ENCODE measurements at places on chromosomes 16 and 17.

GRCh38 chr17:20989991-20990855 is 52.6 kb downstream of the USP22 start:
- ATAC-seq, result no peak

DNA sequence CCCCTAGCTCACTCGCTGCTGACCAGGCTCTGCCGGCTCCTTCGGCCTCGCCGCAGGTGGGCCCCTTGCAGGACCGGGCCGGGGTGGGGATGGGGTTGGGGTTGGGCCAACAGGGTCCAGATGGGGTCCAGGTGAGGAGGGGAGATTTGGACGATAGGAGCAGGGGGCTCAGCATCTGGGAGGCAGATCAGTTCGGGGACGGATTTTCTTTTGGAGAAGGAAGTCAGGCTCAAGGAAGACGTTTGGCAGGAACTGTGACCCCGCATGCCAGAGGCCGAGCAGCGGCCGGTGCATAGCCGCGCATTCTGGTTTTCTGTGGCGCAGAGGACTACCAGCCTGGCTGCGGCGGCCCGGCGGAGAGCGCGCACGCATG is 845 bp upstream of the ALDOA start:
- no peak for ATAC-seq

DNA sequence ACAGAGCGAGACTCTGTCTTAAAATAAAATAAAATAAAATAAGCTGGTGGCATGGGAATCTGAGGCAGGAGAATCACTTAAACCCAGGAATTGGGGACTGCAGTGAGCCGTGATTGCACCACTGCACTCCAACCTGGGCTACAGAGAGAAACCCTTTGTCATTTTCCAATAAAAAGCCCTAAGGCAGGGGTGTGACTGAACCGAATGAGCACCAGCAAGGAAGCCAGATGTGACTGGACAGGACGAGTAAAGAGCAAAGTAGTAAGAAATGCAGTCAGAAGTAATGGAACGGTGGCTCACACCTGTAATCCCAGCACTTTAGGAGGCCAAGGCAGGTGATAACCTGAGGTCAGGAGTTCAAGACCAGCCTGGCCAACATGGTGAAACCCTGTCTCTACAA is 3.8 kb upstream of the RPL23 start:
- no peak for ATAC-seq

- no peak for ATAC-seq
These were observed 2.0 kb downstream of the HAS3 start for GRCh38 chr16:69107316-69107962.

- ATAC-seq, result no peak
These were observed 204.9 kb downstream of the PRKCA start for GRCh38 chr17:66507103-66507923.

DNA sequence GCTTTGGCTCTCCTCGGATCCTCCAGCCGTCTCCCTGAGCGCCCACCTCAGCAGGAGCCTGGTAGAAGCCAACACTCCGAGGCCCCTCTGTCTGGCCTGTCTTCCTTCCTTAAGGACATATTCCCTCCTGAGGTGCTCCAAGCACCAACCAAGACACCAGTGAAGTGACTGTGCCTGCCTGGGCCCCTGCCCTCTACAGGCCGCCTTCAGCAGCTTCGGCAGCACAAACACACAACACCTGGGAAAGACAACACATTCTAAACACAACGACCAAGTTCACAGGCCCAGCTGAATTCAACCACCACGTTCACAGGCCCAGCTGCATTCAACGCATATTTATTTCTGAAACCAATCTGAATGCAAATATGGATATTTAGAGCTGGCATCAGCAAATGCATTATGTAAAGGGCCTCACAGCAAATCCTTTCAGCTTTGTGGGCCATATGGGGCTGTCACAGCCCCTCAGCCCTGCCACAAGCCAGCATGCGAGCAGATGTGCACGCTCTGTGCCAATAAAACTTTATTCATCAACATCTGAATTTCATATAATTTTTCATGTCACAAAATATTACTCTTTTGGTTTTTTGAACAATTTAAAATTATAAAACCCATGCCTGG is 12.2 kb downstream of the GALNS start:
- ATAC-seq, result no peak

DNA sequence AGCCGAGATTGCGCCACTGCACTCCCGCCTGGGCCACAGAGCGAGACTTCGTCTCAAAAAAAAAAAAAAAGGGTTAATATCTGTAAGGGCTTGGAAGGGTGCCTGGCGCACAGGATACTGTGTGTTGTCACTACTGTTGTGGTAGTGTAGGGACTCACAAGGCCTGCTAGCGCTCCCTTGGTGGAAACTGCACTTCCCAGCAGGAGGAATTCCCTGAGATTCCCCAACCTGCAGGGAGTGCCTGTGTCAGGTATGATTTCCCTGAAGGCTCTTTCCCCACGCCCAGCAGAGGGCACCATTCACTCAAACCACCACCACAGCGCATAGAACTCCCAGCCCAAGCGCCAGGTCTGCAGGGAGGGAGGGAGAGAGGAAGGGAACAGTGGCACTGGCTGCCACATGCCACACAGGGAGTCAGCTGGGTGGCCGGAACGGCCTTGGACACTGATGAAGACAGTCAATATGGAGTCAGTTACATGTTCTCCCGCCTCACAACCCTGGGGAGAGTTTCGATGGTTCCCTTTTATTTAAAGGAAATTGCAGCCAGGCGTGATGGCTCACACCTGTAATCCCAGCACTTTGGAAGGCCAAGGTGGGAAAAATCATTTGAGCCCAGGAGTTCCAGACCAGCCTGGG is 32.7 kb upstream of the CDH1 start:
- peak; percentile 85 for ATAC-seq

- ATAC-seq, result peak; percentile 42
These were observed 4.1 kb downstream of the IL4R start for GRCh38 chr16:27317738-27318391.

- peak; percentile 57 for ATAC-seq
These were observed 623 bp downstream of the MBTPS1 start for GRCh38 chr16:84115919-84116719.

DNA sequence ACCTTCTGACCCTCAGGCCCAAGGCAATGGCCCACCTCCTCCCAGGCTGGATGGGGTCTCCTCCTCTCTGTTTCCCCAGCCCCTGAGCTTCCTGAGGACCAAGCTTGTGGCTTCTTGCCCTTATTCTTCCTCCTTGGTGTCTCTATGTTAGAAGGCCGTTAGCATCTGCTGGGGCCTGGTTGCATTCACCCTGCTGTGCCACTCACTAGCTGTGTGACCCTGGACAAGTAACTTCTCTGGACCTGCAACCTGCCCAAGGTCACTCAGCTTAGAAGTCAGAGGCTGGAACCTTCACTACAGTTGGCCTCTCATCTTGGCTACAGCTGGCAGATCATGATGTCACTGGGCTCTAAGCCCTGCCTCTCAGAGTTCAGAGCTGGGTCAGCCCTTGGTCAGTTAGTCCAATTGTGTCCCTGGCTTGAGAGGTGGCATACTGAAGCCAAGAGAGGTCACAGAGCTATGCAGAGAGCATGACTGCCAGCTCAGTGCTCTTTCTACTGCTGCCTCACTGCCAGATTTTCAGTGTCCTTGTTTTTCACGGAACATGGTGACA is 3.0 kb downstream of the MT2A start:
- no peak for ATAC-seq

- ATAC-seq, result no peak
These were observed 188.3 kb upstream of the WSB1 start for GRCh38 chr17:27105636-27106035.

DNA sequence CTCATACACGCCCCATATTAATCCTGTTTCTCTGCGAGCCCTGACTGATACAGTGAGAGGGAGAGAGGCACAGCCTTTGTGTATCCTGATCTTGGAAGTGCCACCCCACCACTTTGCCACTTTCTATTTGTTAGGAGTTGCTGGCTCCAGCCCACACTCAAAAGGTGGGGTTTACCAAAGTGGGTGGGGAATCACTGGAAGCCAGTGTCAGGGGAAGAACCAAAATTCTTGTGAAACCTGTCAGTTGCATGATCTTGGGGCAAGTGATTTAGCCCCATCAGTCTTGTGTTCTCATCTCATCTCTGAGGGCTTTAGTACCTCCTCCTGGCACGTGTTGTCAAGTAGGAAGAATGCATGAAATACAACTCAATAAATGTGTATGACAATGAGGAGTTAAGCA is 119.5 kb downstream of the SOX9 start:
- no peak for ATAC-seq

DNA sequence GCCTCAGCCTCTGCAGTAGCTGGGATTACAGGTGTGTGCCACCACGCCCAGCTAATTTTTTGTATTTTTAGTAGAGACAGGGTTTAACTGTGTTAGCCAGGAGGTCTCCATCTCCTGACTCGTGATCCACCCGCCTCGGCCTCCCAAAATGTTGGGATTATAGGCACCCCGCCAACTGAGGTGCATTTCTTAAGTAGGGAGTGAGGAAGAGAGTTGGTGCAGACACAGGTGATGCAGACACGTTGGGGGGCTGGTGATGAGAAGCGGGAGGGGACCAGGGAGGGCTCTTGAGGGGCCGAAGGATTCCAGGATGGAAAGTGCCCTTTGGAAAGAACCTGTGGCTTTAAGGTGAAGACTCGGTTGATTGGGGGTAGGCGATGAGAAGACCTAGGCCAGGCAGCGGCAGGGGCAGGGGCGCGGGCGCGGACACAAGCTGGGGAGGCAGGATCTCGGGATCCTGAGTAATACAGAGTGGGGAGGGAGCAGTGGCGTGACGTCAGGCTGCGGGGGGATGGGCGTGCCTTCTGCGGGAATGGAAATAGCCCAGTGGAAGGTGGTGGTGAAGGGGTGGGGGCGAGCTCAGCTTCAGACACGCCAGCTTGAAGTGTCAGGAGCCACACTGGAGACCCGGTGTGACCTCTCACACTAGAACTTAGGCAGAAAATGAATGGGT is 2.5 kb upstream of the ATP6V0C start:
- no peak for ATAC-seq

- no peak for ATAC-seq
These were observed 165.8 kb upstream of the ZNF267 start for GRCh38 chr16:31707743-31708335.

DNA sequence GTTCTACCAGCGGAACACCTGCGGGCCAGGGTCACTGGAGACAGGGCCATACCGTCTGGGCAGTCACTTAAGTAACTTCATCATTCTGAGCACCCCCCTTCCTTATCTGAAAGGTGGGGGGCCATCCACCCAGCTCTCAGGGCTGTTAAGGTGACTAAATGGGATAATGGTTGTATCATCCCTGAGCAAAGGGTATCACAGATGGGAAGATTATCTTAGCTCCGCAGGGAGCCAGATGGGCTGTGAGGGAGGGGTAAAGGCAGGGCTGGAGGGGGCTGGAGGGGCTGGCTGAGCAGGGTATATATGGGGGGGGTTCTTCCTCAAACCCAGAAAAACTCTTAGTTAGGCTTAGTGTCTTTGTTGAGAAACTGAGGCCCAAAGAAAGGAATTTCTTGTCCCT is 2.9 kb upstream of the CACNA1G start:
- no peak for ATAC-seq

- no peak for ATAC-seq
These were observed 81.8 kb upstream of the DOC2B start for GRCh38 chr17:263271-263670.

DNA sequence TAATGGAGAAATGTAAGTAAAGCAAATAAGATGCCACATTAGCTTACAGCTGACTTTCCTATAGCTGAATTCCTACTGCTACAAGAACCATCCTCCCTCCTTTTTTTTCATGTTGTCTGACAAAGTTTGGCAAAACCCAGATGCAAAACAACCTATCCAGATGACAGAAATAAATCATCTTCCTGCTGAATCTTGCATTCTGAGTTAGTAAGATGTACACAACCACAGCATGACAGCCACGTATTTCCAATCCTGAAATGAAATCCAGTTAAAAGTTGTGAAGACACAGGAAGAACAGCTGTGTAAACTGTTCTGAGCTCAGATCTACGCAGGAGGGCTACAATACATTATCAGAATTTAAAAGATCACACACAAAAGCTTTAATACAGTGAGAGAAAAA is 5.1 kb upstream of the DHX33 start:
- no peak for ATAC-seq

GRCh38 chr16:84648595-84649510 is 542 bp downstream of the KLHL36 start:
- peak; percentile 76 for ATAC-seq

- ATAC-seq, result no peak
These were observed 27.2 kb upstream of the ST6GALNAC1 start for GRCh38 chr17:76670718-76671122.

DNA sequence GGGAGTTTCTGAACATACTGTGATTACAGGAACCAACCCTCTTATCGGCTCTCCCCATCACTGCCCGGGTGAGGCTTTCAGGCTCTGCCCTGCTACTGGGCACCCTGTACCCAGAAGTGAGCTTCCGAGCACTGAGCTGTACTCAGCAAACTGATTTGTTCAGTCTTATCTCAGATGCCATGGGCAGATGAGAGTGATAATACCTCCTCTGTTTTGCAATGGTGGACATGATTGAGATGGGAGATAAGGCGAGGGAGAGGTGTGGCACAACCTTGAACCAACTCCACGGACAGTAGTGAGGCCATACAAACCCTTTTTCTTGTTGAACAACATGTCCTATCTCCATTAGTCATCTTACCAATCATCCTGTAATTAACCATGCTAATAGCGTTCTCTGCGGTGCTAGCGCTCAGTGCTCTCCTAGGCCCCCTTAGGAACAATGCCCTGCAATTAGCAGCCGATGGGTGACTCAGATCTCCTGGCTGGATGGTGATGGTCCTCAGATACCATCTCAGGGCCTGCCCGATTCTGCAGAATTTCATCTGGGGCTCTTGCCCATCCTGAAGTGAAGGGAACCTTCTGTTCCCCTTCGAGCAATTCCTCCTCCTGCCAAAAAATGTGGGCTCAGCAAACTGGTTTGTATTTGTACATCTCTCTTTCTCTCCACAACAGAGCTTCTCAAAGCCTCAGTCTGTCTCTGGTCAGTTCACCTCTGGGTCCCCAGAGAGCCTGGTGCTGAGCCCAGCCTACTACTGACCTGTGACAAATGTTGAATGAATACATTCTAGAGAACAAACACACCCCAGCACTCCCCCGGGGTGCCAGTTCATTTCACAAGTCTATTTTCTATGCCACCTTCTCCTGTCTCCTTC is 139.3 kb upstream of the IRX3 start:
- ATAC-seq, result no peak

GRCh38 chr17:62807812-62808575 is at the start of gene MARCHF10:
MARCHF10 (minus strand) TSS chr17:62808314; CDS start chr17:62801735, 6,579 bp downstream.
- no peak for ATAC-seq

- peak; percentile 0 for ATAC-seq
These were observed 1.2 kb upstream of the HEXIM1 start for GRCh38 chr17:45146890-45147580.

Data from activated T-helper 17 cell treated with anti-CD3 and anti-CD28 coated beads, Interleukin-2, amount 50 U/mL, for 72 hours (primary cell).